ENCODE measurements at places on chromosomes 3 and 15.

DNA sequence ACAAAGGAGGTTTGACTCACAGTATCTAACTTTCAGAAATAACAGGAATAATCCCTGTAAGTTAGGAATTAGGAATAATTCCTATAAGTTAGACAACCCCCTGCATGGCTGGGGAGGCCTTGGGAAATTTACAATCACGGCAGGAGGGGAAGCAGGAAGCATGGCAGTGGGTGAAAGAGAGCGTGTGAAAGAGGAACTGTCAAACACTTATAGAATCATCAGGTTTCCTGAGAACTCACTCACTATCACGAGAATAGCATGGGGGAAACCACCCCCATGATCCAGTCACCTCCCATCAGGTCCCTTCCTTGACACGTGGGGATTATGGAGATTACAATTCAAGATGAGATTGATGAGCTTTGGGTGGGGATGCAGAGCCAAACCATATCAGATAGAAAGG, 385.5 kb downstream of the IL20RB start:
- peak; percentile 13 for DNase-seq

GRCh38 chr3:17442332-17443049, 299.9 kb downstream of the TBC1D5 start:
- DNase-seq = no peak

- DNase-seq = no peak
Observed at GRCh38 chr15:62403164-62403809, 238.2 kb upstream of the C2CD4B start.

DNA sequence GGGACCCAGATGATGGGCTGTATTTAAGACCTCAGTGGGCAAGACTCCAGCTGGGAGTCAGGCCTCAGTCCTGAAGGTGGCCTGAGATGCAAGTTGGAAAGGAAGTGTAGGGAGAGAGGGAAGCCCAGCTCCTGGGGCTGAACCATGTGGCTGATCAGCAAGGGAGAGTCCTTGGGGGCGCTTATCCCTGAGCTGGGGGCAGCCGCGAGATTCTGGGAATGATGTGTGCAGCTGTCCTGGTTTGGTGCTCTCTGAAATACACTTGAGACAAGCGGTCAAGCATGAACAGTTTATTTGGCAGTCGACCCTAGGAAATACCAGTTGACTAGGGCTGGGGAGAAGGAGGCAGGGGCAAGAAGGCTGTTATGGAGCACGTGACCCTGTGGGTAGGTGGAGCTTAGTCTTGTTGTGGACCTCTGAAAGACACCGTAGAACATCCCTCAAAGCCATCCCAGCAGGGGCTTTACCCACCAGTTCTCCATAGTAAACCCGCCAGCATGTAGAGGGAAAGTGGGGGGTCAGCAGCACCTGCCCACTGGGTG, 41.8 kb upstream of the SLC6A11 start:
- DNase-seq = no peak

DNA sequence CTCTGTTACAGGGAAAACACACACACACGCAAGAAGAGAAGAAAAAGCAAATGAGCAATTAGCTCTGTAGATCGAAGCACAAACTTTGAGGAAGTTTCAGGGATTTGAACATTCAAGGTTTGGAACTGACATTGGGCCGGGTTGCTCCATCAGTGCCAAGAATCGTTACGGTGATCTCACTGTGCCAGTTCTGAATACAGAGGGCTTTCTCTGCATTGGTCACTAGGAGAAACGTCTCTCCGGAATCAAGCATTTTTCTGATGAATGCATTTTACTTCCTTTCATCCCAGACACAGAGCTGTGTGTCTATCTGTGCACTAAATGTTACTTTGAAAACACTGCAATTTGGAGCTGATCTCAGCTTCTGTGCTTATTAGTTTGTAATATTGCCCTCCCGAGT, 11.2 kb downstream of the HRH1 start:
- no peak for DNase-seq

DNA sequence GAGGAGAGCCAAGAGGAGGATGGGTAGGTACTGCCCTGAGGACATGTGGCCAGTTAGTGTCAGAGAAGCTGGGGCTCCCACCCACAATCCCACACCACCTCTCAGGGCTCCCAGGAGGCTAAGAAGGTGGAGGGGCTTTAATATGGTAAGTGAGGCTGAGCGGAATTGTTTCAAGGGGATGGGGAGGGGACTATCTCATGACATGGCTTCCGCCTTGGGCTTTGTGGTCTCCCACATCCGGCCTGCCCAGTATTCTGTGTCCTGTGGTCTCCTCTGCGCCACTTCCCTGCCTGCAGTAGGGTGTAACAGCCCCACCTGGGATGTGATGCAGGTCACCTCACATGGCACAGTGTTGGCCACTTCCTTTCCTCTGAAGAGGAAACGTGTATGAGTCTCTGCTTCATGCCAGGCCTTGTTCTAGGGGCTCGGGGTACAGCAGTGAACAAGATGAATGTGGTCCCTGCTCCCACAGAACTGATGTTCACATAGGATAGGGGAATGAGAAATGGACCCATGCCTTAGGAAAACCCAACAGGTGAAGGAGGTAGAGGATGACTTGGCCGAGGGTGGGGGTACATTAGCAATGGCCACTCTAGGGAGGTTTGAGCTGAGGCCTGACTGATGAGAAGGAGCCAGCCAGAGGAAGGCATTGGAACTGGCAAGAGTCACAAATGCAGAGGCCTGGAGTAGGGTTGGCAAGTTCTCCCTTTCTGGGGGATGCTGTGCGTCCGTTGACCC, 3.2 kb downstream of the NEIL1 start:
- DNase-seq = no peak

DNA sequence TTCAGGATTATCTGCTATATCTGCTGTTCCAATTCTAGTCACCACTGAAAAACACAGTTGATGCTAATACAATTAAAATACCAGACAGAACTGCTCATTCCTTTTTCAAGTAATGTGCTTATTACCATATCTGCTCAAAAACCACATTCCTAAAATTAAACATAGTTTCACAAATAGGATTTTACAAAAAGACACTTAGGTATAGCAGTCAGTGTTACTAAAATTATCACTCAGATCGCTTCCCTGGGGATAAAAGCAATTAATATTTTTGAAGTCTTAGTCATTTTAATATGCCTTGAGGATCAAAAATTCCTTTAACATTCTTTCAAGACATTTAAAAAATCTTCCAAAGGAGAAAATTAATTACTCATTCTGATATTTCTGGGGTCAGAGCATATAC, 71.5 kb downstream of the RAD18 start:
- DNase-seq = no peak

GRCh38 chr15:60062826-60063225, 58.7 kb downstream of the FOXB1 start:
- DNase-seq = no peak

- DNase-seq = peak; percentile 79
Observed at GRCh38 chr15:40320931-40321371, 2.5 kb upstream of the INAFM2 start.

GRCh38 chr15:90677807-90678790, 39.0 kb upstream of the BLM start:
- DNase-seq = no peak

DNA sequence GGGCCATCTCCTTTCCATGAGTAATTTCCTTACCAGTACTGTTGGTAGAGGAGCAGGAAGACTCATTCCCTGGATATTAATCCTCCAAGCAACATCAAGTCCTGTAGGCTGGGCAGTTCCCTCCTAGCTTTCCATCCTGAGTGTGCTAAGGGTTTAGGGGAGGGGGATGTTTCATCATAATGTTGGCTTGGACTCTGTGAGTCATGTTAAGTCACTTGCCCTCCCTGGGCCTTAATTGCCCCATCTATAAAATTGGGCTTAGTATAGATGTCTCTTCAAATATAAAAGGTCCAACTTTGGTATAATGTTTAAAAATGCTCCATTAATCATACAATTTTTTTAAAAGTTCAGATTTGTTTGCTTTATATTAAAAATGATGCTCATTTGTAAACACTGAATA, 52.7 kb downstream of the TLE3 start:
- no peak for DNase-seq

GRCh38 chr3:15794303-15794771, 3.4 kb downstream of the ANKRD28 start:
- no peak for DNase-seq

DNA sequence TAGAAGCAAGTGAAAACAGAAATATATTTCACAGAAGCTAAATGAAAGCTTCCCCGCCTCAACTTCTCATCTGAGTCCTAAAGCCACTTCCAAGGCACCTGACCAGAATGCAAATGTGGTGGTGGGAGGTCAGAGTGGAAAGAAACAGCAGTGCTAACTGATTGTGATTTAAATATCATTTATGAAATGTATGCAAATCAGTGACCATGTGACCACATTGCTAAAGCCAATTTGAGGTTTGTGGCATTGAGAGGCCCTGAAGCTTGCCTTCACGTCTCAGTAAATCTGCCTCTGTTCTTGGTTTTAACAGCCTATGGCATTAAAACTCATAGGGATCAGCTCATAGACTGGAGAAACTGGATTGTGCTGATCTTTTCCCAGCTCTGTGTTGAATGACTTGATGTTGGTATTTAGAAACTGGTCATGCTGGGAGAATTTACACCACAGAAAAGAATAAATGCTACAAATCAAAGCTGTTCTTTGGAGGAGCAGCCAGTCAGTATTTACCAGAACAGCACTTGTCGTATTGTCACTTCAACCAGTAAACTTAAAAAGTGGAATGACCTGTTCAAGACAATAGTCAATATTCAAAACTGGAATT, 481.4 kb upstream of the ALCAM start:
- no peak for DNase-seq

DNA sequence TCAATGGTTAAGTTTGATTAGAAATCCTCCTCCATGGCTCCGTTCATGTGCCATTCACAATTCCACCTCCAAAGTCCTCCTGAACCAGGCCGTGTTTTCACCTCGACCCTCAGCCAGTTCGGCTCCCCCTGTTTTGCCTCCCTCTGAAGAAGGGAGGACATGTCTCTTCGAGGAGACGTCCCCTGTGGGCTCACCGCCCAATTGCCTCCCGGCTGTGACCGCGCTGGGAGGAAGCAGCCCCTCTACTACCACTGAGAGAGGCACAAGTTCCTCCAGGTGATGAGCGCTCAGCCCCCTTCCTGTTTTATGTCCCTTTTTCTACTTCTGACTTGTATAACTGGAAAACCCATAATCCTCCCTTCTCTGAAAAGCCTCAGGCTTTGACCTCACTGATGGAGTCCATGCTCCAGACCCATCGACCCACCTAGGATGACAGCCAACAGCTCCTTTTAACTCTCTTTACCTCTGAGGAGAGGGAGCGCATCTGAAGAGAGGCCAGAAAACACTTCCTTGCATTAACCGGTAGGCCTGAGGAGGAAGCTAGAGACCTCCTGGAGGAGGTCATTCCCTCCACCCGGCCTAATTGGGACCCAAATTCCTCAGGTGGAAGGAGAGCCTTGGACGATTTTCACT, 4.7 kb downstream of the DET1 start:
- DNase-seq = no peak

- no peak for DNase-seq
Observed at GRCh38 chr3:101637451-101637850, 39.5 kb downstream of the ZBTB11 start.

DNA sequence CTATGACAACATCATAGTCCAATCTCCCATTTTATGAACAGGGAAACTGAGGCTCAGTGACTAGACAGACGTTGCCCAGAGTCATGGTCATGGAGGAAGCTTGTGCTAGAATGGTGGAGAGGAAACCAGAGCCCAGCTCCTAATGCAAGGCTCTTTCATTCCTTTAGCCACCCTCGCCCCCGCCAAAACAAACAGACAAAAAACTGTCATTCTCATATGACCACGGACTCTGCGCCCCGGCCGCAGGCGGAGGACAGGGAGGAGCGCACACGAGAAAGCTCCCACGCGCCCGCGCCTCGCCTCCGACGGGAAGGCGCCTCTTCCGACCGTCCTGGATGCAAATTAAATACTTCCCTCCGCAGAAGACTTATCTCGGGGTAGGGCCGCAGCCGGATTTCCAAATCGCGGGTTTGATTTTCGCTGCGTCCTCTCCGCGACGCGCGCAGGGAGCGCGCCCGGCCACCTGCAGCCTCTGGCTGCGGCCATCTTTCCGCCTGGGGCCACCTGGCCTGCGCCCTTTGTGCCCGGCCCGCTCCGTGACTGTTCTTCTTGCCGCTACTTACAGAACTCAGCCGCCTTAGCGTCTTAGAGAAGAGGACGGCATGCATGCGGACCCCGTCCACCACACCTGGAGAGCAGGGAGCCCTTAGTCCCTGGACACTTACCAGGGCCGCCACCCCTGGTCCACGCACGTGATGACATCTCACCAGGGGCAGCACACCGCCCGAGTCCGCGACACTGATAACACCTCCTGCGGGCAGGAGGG, 670 bp upstream of the ATP13A3 start:
- no peak for DNase-seq

GRCh38 chr3:11379824-11380701, 107.9 kb downstream of the ATG7 start:
- DNase-seq = no peak

- DNase-seq = no peak
Observed at GRCh38 chr15:73005446-73005845, 46.8 kb upstream of the NEO1 start.

- DNase-seq = peak; percentile 40
Observed at GRCh38 chr3:183437061-183437460, 8.6 kb upstream of the MCF2L2 start.

- no peak for DNase-seq
Observed at GRCh38 chr3:139187648-139188047, 143.0 kb upstream of the PRR23C start.

DNA sequence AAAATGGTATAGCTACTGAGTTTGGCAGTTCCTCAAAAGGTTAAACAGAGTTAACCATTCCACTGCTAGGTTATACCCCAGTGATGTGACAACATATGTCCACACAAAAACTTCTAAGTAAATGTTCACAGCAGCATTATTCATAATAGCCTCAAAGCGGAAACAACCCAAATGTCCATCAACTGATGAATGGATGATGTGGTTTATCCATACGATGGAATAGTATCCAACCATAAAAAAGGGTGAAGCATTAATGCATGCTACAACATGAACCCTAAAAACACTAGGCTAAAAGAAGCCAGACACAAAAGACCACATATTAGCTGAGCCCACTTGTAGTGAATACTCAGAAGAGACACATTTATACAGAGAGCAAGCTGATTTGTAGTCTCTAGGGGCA, 9.0 kb downstream of the XXYLT1 start:
- no peak for DNase-seq

GRCh38 chr3:196514913-196515621, at the start of gene SMCO1:
SMCO1 (minus strand) TSS chr3:196515346; CDS start chr3:196515209, 137 bp downstream.
- no peak for DNase-seq

DNA sequence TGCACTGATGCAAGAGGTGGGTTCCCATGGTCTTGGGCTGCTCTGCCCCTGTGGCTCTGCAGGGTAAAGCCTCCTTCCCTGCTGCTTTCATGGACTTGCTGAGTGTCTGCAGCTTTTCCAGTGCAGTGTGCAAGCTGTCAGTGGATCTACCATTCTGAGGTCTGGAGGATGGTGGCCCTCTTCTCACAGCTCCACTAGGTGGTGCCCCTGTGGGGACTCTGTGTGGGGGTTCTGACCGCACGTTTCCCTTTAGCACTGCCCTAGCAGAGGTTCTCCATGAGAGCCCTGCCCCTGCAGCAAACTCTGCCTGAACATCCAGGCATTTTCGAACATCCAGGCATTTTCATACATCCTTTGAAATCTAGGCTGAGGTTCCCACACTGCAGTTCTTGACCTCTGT, 329.8 kb upstream of the NAALADL2 start:
- peak; percentile 28 for DNase-seq

GRCh38 chr3:182740710-182741109, 52.6 kb upstream of the ATP11B start:
- DNase-seq = no peak

- no peak for DNase-seq
Observed at GRCh38 chr3:51530485-51530884, 8.0 kb upstream of the RAD54L2 start.

- DNase-seq = no peak
Observed at GRCh38 chr3:28328188-28329151, 20.1 kb upstream of the ZCWPW2 start.

GRCh38 chr3:184676927-184677326, 34.9 kb downstream of the MAGEF1 start:
- no peak for DNase-seq

All from WERI-Rb-1 (cell line).